ENCODE measurements at places on chromosomes 7 and 10.
A peak's percentile ranks its signal among the peaks of the same experiment; 100 is the strongest.

DNA sequence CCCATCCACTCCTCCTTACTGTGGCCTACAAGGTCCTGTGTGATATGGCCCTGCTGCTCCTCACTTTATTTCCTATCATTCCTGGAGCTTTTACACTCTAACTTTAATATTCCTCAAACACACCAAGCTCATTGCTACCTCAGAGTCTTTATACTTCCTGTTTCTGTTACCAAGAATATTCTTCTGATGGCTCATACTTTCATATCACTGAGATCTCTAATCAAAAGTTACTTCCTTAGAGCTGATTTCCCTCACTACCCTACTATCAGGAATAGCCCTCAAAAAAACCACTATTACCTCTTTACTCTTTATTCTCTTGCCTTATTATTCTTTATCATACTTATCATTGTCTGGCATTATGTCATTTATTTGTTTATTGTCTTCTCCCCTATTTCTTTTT, 5.8 kb upstream of the PPP3CB start:
- no peak for DNase-seq

DNA sequence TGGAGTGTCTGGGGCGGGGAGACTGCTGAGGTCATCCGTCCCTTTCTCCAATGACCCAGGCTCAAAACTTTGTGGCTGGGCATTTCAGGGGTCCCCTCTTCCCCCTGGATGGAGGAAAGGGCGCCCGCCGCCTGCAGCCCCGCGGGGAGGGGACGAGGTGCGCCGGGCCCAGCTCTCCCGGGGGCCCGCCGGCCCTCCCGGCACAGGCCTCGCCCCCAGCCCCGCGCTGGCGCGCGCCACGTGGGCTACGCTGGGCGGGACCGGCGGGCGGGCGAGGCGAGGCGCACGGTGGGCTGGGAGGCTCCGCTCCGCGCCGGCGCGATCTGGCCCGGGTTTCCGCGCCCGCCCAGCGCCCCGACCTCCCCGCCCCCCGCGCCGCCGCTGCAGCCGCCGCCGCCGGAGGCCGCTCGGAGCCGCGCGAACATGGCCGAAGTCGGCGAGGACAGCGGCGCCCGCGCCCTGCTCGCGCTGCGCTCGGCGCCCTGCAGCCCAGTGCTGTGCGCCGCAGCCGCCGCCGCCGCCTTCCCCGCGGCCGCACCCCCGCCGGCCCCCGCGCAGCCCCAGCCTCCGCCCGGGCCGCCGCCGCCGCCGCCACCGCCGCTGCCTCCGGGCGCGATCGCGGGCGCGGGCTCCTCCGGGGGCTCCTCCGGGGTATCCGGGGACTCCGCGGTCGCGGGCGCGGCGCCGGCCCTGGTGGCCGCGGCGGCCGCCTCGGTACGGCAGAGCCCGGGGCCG, at the start of gene FOXK1:
Gene FOXK1 (plus strand): TSS at position 410 of the 735 bp plus-strand sequence. CDS start 14 bp downstream, at position 424.
- DNase-seq, result peak; percentile 64

GRCh38 chr7:81573128-81573527, 196.7 kb downstream of the HGF start:
- no peak for DNase-seq

DNA sequence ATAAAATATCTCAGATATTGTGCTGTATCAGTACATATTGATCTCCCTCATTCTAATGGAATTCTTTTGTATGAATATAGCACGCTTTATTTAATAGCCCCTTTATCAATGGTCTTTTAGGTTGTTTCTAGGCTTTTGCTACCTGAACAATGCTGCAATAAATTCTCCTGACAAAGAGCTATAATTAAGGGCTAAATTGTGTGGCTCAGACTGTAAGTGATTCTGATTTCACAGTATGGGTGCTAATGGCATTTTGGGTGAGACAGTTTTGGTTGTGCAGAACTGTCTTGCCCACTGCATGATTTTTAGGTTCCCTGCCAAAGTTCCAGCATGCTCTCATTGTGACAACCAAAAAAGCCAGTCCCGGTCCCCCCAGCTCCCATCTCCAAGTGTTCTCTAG, 363.2 kb downstream of the REEP3 start:
- DNase-seq, result no peak

DNA sequence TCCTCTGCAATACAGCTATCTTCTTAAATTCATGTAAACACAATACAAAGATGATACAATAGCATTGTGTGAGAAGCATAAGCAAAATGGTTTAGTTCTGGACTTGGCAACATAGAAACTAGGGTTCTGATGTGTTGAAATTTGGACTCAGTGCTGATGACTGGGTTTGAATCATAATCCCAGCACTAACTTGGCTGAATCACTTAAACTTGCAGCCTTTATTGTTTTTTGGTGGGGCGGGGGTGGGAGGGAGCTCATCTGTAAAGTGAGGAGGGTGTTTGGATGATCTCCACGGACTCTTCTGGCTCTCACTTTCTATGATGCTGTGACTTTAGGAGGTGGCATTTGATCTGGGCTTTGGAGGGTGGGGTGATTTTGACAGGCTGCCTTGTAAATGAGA, 158.2 kb downstream of the WNT2 start:
- DNase-seq, result no peak

- DNase-seq, result no peak
Observed at GRCh38 chr7:117008886-117009531, 55.7 kb downstream of the ST7 start.

- DNase-seq, result no peak
Observed at GRCh38 chr10:117014835-117015234, 9.8 kb upstream of the SHTN1 start.

DNA sequence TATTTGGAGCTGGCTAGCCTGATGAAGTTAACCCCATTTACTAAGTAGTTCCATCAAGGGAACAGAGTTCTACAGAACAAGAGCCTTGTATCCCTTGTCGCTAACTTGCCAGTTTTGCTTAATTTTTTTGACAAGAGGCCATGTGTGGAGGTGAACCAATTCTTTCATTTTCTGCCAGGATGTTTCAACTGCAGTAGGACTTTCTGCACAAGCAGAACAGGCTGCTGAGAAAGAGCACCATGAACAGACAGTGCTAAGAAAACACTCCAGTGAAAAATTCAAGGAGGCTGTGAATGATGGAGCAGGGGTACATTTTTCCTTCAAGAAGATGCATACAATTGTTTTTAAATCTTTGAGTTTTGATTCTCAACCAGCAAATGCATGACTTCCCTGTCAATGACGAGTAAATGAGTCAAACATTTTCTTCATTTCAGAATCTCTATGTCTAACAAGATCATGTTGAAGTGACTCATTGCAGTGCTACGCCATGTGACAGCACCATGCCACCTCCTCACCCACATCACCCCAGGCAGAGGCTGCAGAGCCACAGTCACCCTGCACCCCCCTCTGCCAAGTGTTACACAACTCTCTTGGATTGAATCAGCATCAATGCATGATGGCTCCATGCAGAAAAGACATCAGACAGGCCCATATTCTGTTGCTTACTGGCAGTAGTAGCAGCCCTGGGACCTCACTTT, 193.1 kb downstream of the COBL start:
- peak; percentile 17 for DNase-seq

- no peak for DNase-seq
Observed at GRCh38 chr10:132457328-132458070, 60.5 kb downstream of the PWWP2B start.

DNA sequence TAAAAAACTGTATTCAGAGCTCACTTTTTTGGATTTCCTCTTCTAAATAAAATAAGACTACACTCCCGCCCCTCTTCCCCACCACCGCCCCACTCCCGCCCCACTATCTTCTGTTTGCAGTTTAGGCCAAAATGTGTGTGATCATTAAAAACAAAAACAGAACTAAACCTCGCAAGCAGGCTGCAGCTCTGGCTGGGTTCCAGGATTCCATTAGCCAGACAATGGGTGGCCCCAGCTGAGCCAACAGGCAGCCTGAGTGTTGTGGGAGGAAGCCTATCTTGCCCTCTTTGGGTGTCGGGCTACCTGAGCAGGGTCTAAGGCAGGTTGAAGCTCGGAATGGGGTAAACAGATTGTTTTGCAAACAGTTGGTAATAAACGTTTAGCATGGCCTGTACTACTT, 41.7 kb downstream of the ARL4A start:
- no peak for DNase-seq

DNA sequence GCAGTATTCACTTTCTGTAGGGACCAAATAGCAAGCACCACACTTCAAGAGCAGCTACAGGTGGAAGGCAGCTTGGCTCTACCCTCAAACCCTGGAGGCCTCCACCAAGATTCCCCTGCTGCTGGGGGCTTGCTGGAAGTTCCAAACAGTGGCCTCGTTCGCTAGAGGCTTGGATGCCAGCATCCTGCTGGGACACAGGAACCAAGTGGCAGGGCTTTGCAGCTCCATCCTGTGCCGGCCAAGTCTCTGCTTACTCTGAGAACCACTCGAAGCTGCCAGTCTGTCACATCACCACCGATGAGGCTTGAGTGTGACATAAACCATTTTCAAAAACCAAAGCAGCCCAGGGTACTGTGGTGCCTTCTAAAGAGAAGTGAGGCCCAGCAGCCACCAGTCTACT, 69.2 kb upstream of the UNC5B start:
- DNase-seq, result no peak

GRCh38 chr10:103276896-103277712, at the start of gene INA:
TSS of gene INA (plus strand) at chr10:103277138. CDS start at chr10:103277212, 74 bp downstream.
- no peak for DNase-seq

DNA sequence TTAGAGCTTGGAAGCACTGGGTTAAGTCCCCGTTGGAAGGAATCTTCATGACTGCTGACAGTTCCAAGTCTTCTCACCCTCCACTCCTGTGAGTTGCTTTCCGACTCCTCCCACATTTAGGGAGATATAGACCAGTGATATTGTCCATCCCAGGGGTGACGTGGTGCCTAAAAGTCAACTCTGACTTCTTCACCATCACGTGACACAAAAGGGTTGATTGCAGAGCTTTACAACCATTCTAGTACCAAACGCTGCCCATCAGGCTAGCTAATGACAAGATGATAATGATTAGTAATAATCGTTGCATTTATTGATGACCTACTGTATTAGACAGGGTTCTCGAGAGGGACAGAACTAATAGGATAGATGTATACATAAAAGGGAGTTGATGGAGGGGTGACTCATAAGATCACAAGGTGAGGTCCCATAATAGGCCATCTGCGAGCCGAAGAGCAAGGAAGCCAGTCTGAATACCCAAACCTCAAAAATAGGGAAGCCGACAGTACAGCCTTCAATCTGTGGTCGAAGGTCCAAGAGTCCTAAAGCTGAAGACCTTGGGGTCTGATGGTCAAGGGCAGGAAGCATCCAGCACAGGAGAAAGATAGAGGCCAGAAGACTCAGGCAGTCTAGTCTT, 85.3 kb upstream of the CARD11 start:
- DNase-seq, result no peak

DNA sequence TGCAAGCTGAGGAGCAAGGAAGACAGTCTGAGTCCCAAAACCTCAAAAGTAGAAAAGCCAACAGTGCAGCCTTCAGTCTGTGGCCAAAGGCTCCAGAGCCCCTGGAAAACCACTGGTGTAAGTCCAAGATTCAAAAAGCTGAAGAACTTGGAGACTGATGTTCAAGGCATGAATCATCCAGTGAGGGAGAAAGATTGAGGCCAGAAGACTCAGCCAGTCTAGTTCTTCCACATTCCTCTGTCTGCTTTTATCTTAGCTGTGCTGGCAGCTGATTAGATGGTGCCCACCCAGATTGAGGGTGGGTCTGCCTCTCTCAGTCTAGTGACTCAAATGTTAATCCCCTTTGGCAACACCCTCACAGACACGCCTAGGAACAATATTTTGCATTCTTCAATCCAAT, 20.1 kb upstream of the MDFIC start:
- no peak for DNase-seq

DNA sequence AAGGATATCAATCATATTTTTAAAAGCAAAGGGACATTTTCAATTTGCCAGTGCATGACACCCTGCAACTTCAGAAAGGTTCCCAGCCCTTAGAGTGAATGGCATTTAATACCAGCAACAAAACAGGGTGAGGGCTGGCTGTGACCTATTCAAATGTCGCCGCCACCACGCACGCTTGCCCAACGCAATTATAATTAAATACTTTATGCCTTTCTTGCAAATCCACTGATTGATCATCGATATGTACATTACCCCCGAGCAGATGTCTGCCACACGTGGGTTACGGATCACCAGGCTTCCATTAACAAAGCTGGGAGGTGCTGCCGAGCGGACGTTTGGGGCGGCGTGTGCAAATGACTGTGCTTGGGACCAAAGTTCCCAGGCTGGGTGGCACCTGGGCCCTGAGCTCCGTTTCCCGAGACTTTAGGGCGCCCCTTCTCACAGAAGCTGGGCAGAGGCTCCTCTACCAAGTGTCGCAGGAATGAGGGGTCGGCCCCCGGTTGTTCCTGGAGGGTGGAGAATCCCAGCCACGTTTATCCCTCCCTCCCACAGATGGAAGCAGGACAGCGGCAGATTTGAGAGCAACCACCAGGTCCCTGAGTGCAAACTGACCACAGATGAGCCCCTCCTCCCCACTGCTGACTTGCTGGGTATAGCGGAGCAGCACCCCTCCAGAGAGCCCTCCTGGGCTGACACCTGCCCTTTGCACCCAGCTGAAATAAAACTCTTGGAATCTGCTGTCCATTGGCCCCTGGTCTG, 3.9 kb downstream of the FOXL3 start:
- no peak for DNase-seq

Data from activated naive CD8-positive, alpha-beta T cell treated with anti-CD3 and anti-CD28 coated beads, Interleukin-2, amount 50 U/mL, for 16 hours (primary cell).